Foreskin fibroblast (primary cell): ENCODE measurements at places on chromosomes 4 and X.

- DNase-seq = peak; percentile 27
Measured at GRCh38 chr4:38674258-38675144, 10.5 kb downstream of the KLF3 start.

GRCh38 chr4:56861360-56861759 lies 39.9 kb upstream of the SPINK2 start:
- DNase-seq = peak; percentile 43

DNA sequence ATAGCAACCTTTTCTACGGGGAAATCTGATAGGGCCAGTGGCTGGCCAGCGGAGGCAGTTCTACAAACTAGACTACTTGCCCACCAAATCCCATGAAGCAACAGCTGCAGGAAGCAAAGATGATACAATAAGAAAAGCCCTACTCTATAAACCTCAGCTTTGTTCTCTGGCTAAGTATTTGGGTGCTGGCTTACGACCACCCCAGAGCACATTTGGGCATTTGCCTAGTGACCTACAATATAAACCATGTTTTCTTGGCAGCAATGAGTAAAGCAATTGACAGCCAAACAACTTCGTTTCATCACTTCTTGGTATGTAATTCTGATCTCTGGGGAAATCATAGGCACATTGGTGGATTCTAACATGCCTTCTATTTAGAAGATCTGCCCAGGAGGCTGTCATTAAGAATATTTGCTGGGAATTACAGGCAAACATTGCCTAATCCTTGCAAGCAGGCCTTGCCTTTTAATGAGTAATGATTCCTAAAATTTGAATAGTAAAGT lies 7.5 kb upstream of the LHFPL1 start:
- DNase-seq = no peak

GRCh38 chr4:38382520-38382919 lies 281.5 kb upstream of the KLF3 start:
- DNase-seq = no peak

- DNase-seq = peak; percentile 6
Measured at GRCh38 chr4:20576861-20577260, 123.4 kb upstream of the PACRGL start.

DNA sequence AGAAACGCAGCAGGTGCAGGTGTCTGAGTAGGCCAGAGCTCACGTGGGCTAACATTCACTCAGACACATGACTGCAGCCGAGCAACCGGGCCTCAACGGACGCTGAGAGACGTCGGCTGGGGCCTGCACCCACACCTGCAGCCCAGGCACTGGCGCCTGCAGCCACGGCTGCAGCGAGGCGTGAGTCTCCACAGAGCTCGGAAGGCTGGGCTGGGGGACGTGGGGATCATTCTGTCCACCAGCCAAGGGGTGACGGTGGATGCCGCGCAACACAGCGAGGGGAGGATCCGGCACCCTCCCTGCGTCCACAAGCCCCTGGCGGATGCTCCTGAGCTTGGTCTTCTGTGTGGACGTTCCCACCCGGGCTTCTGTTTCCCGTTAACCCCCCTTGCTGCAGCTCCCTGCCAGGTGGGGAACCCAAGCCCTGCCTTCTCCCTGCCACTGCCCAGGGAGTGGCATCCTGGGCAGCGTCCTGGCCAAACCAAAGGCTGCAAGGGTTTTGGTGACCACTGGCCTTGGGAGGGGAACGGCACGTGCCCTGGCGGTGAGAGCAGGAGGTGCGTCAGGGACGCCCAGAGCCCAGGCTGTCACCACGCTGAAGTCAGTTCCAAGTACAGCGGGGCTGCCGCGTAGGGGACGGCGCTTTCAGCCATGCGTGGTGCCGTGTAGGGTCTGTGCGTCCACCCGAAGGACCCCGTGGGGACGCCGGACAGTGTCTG lies 16.3 kb downstream of the PPP2R3B start:
- DNase-seq = no peak

- DNase-seq = no peak
Measured at GRCh38 chrX:132612821-132613564, 124.2 kb upstream of the MBNL3 start.

- no peak for DNase-seq
Measured at GRCh38 chr4:140090215-140090731, 63.7 kb downstream of the MAML3 start.

DNA sequence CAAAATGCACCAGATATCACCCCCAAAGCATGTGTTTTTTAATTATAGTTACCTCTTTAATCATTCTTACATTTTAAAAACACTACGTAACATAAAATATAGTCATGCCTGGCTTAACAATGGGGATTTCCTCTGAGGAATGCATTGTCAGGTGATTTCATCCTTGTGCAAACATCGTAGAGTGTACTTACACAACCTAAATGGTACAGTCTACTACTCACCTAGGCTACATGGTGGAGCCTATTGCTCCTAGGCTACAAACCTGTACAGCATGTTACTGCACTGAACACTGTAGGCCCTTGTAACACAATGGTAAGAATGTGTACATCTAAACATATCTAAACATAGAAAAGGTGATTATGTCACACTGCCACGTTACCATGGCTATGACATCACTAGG lies 208.6 kb downstream of the SPOCK3 start:
- no peak for DNase-seq

DNA sequence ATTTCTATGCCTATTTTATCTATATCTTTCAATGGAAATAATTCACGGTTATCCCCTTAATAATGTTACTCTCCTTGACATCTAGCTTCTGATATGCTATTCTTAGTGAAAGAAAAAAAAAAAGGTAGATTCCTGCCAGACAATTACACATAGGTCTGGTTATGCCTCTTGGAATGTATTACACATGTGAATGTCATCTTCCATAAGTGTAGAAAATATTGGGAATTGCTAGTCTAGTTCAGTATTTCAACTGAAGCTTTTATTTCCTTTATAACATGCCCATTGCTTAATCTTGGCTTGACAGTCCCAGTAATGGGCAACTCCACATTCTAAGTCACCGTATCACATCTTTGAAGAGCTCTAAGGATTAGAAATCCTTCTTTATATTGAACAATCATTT lies 25.4 kb upstream of the PPP1R2C start:
- peak; percentile 36 for DNase-seq

DNA sequence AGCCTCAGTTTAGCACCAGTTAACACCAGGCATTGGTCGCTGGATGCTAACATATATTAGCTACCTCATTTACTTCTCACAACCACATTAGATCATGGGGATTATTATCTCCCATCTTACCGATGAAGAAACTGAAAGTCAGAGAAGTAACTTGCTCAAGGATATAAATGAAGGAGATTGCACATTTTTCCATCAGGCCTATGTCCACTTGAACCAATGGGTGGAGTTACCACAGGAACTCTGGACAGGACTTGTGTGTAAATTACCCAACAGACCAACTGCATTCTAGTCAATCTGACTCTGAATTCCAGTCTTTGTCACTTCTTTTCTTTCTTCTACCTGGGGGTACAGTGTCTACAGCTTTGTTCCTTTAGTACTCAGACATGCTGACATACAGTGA lies 1.8 kb downstream of the LNX1 start:
- DNase-seq = no peak

GRCh38 chr4:150375025-150375424 lies 206.9 kb upstream of the MAB21L2 start:
- no peak for DNase-seq

DNA sequence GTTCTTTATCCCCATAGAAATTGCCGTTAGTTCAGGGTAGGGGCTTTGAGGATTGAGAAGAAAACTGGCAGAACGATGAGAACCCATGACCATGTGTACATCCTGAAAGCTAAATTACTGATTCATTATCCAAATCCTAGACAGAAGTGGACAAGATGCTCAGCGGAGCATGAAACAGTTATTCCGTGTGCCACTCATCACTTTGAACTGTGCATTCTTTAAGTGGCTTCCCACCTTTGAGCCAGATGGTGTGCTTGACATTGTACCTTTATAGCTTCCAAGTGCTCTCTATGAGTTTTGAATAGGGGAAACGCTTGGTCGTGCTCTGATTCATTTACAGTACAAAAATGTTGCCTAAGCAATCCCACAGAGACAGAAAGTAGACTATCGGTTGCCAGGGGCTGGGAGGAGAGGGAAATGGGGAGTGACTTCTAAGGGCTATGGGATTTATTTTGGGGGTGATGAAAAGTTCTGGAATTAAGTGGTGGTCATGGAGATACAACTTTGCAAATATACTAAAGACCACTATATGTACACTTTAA lies 100.0 kb downstream of the DOCK11 start:
- no peak for DNase-seq
